ENCODE measurements at places on chromosomes 16 and 17. TPM values are rescaled to one million over a fixed set of nuclear protein-coding genes. Genes with fewer than 3 reads are reported as not detected.

Gene ZP2
- not detected for total RNA-seq

Gene EVPL
- total RNA-seq = 0.26 TPM

Gene TNFRSF13B
- total RNA-seq = not detected

Gene ENO3
- 2.6 TPM for total RNA-seq

Gene OR1A1
- not detected for total RNA-seq

Gene PRKCB
- total RNA-seq = not detected

Gene LRRC59
- 210 TPM for total RNA-seq

Gene AATK
- total RNA-seq = 0.08 TPM

Gene C16orf96
- not detected for total RNA-seq

Gene ABCC6
- total RNA-seq = 0.13 TPM

Gene ITGAD
- total RNA-seq = not detected

Gene KRTAP1-1
- not detected for total RNA-seq

Gene DNAH17
- 0.08 TPM for total RNA-seq

Gene LAT
- 1.4 TPM for total RNA-seq

Gene SAT2
- total RNA-seq = 26.6 TPM

Gene YBX2
- total RNA-seq = 3.9 TPM

Gene RND2
- 0.65 TPM for total RNA-seq

Gene NPB
- 0.48 TPM for total RNA-seq

Gene MGAT5B
- 0.08 TPM for total RNA-seq

Gene PIRT
- not detected for total RNA-seq

Gene HIC1
- total RNA-seq = 97.0 TPM

Gene TBC1D3B
- total RNA-seq = not detected

Gene NAGS
- 7.5 TPM for total RNA-seq

Gene KRTAP9-7
- not detected for total RNA-seq

Gene RRAD
- 7.5 TPM for total RNA-seq

Gene C16orf92
- not detected for total RNA-seq

Gene CNOT1
- total RNA-seq = 73.4 TPM

Gene CIBAR2
- not detected for total RNA-seq

Gene HEATR9
- not detected for total RNA-seq

Gene CLEC3A
- total RNA-seq = not detected

Data from epithelial cell of alveolus of lung (primary cell).